ENCODE measurements at places on chromosomes 4 and X.

DNA sequence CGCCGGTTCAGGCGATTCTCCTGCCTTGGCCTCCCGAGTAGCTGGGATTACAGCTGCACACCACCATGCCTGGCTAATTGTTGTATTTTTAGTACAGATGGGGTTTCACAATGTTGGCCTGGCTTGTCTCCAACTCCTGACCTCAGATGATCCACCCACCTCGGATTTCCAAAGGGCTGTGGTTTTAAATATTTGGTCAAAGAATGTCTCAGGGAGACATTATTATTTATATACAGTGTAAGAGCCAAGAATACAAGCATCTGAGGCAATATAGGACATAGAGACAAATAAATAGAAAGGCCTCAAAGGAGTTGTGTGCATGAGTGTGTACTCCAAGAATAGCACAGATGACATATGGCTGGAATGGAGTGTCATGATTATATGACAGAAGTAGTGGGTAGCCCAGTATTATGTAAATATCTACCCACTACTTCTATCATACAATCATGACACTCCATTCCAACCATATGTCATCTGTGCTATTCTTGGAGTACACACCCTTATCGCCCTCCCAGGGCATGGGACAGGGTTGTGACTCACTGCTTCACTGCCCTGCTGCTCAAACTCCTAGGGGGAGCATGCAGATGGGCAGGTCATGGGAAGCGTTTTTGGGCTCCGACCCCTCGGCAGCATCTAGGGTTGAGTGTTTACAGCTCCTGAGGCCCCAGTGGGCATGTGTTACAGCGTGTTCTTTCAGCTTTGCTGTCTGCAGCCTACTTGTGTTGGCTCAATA is 1649.8 kb upstream of the PCDH10 start:
- DNase-seq = no peak

DNA sequence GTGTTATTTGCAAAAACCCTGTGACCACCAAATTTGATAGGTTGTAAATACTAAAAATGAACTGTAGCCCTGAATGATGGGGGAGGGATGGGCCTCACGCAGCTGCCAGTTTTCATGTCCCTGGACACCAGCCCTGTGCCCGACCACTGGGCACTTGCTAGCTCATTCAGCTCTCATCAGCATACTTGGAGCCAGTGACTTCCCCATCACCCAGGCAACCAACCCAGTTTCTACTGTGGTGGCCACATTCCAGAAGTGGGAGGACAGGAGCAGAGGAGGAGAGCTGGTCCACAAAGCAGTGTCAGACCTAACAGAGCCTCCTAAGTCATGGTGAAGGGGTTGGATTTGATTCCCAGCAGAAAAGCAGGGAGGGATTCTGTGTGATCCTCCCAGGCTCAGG is 128.2 kb downstream of the CPEB2 start:
- DNase-seq = no peak

- DNase-seq = no peak
Observed at GRCh38 chrX:79412166-79412565, 45.0 kb upstream of the ITM2A start.

GRCh38 chr4:69878250-69878649 is 18.3 kb upstream of the SULT1E1 start:
- no peak for DNase-seq

- DNase-seq = no peak
Observed at GRCh38 chr4:31598639-31599038, 878.5 kb downstream of the PCDH7 start.

- no peak for DNase-seq
Observed at GRCh38 chrX:106168107-106168506, at the start of gene PWWP3B. PWWP3B (plus strand) TSS chrX:106168305; CDS start chrX:106205433, 37,128 bp downstream.

GRCh38 chrX:49106930-49107329 is 16.6 kb downstream of the GPKOW start:
- no peak for DNase-seq

DNA sequence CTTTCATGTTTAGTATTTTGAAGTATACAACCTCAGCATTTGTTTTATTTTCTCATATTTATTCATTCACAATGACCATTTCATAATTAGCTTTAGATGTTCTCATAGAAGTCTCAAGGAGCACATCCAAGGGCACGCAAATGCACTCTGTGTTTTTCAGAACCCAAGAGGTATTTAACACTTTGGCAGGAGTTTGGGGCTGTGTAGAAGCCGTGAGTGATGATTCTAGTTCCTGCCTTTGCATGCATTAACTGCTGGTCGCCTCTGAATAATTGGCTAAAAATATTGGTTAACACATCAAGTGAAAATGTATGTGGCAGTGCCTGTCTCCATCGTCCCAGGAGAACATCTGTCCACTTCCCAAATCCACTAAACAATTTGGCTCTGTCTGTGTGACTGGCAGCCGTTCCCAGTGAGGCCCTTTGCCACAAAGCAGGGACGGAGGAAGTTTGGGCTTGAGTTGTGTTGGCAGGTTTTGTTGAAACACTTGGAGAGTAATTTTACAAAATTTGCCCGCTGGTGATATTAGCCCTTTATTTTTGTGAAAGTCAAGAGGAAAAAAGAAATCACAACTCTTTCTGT is 730.7 kb upstream of the SLIT2 start:
- no peak for DNase-seq

Measured in GM20000 (cell line).